ENCODE measurements at places on chromosomes 1 and 21.
A peak's percentile ranks its signal among the peaks of the same experiment; 100 is the strongest.

DNA sequence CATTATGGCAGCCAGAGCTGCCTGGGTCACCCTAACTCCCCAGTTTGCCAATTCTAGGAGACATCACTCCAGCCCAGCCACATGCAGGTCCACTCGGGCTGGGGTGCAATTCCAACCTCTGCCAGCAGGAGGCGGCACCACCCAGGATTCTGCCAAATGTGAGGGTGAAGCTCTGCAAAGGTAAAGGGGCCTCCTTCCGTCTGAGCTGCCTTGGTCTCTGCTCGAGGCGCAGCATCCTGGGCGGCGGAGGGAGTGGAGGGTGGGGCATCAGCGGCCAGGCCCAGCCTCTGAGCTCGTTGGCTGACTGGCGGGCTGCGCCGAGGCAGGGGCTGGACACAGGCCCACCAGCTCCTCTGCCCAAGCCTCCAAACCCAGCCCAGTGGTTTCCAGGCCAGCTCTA, 63.8 kb downstream of the ARHGEF16 start:
- no peak for DNase-seq

- no peak for DNase-seq
These were observed at the start of gene CCDC18 for GRCh38 chr1:93180723-93181613. TSS of gene CCDC18 (plus strand) at chr1:93180724. CDS start at chr1:93183362, 2,638 bp downstream.

- DNase-seq = no peak
These were observed 102.0 kb downstream of the LHX9 start for GRCh38 chr1:198019126-198019525.

DNA sequence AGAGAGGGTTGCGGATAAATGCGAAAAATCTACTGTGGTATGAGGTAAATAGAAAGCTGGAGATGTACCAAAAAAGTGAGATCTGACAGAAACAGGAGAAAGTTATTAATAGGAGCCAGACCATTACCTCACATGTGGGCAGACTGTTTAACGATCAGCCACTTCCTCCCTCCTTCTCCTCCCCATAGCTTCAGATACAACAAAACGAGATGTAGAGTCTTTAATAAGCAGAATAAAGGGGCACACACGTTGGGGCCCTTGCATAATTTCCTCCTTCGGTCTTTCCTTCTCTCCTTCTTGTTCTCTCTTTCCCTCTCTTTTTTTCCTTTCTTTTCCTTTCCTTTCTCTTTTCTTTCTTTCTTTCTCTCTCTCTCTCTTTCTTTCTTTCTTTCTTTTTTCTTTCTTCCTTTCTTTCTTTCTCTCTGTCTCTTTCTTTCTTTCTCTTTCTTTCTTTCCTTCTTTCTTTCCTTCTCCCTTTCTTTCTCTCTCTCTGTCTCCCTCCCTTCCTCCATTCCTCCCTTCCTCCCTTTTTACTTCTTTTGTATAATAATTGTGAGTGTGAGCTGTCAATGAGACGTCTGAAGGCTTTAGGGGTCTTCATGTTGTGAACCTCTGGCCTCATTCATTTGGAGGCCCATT, 242.1 kb downstream of the GRIK1 start:
- peak; percentile 8 for DNase-seq

DNA sequence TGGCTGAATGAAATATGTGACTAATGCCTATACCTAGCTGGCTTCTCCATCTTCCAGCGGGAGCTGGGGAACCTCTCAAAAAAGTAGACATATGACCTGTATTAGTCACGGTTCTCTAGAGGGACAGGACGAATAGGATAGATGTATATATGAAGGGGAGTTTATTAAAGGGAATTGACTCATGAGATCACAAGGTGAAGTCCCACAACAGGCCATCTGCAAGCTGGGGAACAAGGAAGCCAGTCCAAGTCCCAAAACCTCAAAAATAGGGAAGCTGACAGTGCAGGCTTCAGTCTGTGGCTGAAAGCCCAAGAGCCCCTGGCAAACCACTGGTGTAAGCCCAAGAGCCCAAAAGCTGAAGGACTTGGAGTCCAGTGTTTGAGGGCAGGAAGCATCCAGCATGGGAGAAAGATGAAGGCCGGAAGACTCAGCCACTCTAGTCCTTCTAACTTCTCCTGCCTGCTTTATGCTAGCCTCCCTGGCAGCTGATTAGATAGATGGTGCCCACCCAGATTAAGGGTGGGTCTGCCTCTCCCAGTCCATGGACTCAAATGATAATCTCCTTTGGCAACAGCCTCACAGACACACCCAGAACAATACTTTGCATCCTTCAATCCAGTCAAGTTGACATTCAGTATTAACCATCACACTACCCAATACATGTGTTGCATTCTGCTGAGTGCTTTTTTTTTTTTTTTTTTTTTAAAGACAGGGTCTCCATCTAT, 19.6 kb downstream of the OLIG1 start:
- no peak for DNase-seq

GRCh38 chr1:90318431-90318830, 323.5 kb downstream of the ZNF326 start:
- DNase-seq = no peak

- no peak for DNase-seq
These were observed 31.0 kb upstream of the VWA5B1 start for GRCh38 chr1:20259646-20260045.

GRCh38 chr1:62687421-62687902, 724 bp downstream of the DOCK7 start:
- peak; percentile 44 for DNase-seq

- DNase-seq = no peak
These were observed 8.3 kb downstream of the RHOC start for GRCh38 chr1:112698366-112699310.

- no peak for DNase-seq
These were observed 649.5 kb upstream of the CAMK1G start for GRCh38 chr1:208933984-208934525.

- DNase-seq = peak; percentile 65
These were observed 85.4 kb downstream of the CEP350 start for GRCh38 chr1:180040034-180040433.

- DNase-seq = peak; percentile 38
These were observed at the start of gene ADARB1 for GRCh38 chr21:45074048-45074817. TSS of gene ADARB1 (plus strand) at chr21:45074580. CDS start at chr21:45171657, 97,077 bp downstream.

- DNase-seq = no peak
These were observed 7.7 kb upstream of the GPATCH4 start for GRCh38 chr1:156608981-156609380.

GRCh38 chr1:18651713-18652112, 21.1 kb downstream of the PAX7 start:
- DNase-seq = no peak

GRCh38 chr21:39346206-39346605, 2.7 kb downstream of the HMGN1 start:
- no peak for DNase-seq

DNA sequence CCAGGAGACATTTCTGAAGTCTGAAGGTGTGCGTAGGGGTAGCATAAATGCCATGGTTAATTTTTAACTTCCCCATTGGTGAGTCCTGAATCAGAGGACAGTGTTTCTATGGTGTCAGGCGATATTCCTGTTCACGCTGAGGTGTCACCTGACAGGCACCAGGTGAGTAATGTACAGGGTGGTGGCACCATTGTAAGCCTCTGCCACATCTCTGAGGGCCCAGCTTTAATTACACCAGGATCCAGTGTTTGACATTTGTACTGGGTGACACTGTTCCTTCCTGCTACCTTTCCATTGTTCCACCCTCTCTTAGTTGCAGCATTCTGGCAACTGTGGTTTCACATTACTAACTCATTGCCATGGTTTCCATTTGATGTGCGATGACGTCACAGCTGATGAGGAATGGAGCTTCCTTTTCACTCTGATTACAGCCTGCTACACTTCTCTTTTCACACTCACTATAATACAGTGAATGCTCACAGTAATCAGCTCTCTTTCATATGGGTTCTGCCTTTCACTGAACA, 40.6 kb upstream of the MARK1 start:
- peak; percentile 25 for DNase-seq

DNA sequence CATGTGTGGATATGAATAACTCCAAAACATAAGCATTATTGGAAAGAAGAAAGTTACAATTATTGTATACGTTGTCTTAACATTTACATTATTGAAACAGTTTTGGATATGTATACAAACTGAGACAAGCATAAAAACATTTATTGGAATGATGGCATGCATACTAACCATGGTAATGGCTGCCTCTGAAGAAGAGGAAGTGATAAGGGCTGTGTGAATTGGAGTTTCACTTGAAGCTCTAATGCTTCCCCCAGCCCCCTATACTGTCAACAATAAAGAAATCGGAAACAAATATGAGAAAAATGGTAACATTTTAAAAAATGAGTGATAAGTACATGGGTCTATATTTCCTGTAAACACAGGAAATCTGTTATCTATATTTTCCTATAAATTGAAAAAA, 367.7 kb upstream of the DPYD start:
- DNase-seq = no peak

DNA sequence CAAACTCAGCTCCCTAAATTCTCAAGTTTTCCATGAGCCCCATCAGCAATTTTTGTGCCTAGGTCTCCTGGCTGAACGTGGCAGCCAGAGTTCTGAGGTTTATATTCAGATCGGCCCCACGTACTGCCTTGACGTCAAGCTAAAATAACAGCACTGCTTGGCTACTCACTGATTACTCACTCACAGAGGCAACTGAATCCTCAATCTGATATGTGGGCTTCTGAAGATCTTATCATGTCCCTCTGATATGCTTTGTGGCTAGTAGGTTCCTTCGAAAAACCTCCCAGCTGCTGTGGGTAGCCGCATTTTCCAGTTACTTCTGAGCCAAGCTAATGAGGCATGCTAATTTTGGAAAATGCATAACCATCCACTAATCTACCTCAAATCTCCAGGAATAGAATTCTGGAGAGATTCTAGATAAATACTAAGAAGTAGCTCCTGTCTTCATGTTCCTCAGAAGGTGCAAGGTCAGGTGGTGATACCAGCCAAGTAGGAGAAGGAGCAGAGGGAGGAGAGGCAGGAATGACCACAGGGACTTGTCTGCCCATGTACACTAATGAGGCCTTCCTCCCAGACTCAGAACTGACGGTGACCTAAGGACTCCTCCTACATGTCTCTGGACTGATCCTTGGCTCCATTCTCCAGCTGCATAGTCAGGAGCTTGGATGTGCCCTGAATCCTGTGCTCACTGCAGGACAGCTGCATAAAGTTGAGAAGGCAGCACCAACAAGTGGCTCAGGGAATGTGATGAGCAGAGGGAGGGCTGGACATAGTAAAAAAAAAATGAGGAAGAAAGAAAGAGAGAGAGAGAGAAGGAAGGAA, 263.7 kb downstream of the TNR start:
- no peak for DNase-seq

DNA sequence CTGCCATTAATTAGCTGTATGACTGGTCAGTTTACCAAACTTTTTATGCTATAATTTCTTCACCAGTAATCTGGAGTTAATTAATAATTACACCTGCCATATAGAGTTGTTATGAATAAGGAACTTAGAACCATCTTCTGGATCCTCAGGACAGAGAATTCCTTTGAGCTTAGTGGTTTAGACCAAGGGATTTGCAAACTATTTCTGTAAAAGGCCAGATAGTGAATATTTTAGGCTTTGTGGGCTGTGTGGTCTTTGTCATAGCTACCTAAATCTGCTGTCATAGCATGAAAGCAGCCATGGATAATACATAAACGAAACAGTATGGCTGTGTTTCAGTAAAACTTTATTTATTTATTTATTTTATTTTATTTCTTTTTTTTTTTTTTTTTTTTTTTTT, 9.0 kb downstream of the TIMM17A start:
- DNase-seq = no peak

GRCh38 chr1:164971391-164971790, 385.1 kb downstream of the LMX1A start:
- no peak for DNase-seq

DNA sequence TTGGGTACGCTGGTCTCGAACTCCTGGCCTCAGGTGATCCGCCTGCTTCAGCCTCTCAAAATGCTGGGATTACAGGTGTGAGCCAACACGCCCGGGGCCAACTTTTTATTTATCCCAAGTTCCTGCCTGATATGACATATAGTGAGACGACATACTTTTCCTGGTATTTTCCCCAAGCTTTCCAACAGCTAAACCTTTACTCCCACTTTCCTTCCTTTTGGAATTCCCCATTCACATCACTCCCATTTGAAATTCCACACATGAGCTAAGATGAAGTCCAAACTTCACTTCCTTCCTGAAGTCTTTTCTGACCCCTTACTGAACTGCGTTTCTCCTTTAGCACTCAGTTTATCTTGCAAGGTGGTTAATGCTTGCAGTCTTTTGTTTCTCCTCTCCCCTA, 64.1 kb downstream of the S1PR1 start:
- no peak for DNase-seq

DNA sequence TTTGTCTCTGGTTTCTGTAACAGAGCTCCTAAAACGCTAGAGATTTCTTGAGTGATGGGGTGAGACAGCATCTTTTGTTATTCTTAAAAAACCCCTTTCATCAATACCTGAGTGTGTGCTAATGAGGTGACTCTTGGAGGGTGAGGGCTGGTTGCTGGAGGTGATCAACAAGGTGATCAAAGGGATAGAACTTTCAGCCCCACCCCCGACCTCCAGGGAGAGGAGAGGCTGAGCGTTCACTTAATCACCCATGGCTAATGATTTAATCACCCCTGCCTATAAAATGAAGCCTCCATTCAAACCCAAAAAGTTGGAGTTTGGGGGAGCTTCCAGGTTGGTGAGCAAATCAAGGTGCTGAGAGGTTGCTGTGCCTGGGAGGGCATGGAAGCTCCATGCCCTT, 175.4 kb downstream of the SLC35F3 start:
- DNase-seq = no peak

DNA sequence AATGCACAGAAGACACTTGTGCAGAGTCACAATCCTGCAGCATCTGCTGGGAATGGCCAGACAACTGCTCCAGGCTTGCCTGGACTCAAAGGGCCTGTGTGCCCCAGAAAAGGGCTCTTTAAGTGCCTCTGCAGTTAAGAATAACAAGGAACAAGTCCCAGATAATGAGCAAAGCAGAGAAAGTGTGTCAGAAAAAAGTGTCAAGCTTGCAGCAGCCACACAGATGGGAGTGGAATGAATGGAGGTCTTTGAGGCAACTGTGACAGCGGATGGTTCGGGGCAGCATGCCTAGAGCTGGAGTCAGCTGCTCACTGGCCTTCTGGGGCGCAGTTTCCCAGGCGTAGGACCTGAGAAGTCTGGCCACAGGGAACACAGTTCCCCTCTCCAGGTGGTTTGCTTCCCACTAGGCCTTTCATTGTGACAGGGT, 5.1 kb downstream of the PARP1 start:
- no peak for DNase-seq

- DNase-seq = no peak
These were observed 12.0 kb upstream of the SMIM12 start for GRCh38 chr1:34871443-34872132.

GRCh38 chr1:241308471-241308870, 48.5 kb downstream of the RGS7 start:
- no peak for DNase-seq

DNA sequence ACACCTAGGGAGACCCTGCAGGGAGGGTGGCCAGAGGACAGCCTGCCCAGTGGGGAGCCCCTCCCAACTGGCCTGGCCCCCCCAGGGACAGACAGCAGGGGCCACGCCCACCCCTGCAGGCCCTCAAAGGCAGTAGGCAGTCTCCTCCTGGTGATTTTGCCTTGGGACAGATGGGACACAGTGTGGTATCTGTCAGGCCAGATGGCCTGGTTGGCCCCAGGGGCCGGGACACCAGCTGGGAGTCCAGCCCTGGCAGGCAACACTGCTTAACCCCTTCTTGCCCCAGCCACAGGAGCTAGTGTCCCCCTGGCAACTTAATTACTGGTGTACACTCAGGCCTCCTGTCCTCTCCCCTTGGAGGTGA, 17.8 kb downstream of the IFFO2 start:
- no peak for DNase-seq

GRCh38 chr21:19692231-19692630, 1288.6 kb upstream of the TMPRSS15 start:
- no peak for DNase-seq
